ENCODE measurements at places on chromosomes 5 and 9.

- DNase-seq: no peak
Measured at GRCh38 chr9:15272377-15272928, 34.6 kb downstream of the TTC39B start.

GRCh38 chr5:181181650-181182565, 23.1 kb downstream of the TRIM7 start:
- peak; percentile 70 for DNase-seq

- DNase-seq: peak; percentile 33
Measured at GRCh38 chr9:88722753-88723152, 187.8 kb downstream of the NXNL2 start.

DNA sequence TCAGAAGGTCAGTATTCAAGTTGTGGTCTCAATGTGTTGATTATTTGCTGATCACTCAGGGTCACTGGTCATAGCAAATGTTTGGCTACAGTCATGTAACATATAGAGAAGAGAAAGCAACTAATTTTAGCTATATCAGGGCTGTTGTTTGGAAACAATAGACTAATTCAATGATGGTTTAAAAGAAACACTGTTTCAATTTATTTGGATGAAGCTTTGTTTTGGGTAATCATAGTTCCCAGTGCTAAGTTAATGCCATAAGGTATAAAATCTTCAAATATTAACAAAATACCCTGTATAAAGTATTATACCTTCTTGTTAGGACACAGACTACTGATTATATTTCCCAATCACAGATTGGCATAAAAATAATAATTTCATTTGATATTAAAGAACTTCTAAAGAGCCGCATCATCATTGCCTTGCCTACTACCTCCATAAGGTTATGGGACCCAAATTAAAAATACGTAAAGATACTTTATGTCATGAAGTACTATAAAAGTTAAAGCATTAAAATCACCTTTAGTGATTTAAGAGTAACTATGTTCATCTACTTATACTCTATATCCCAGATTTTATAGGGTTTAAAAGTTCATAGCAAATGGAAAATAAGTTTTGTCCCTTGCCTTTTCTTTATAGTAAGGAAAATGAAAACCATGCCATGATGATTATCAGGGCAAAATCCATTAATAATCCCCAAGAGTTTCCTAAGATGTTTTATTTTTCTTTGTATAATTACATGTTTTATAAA, 6.0 kb downstream of the NR3C1 start:
- DNase-seq: peak; percentile 45

GRCh38 chr5:127409246-127409917, 108.1 kb upstream of the PRRC1 start:
- DNase-seq: peak; percentile 38

- peak; percentile 41 for DNase-seq
Measured at GRCh38 chr5:65073250-65073661, 304.5 kb downstream of the CWC27 start.

- no peak for DNase-seq
Measured at GRCh38 chr5:3288325-3288724, 307.3 kb upstream of the IRX1 start.

DNA sequence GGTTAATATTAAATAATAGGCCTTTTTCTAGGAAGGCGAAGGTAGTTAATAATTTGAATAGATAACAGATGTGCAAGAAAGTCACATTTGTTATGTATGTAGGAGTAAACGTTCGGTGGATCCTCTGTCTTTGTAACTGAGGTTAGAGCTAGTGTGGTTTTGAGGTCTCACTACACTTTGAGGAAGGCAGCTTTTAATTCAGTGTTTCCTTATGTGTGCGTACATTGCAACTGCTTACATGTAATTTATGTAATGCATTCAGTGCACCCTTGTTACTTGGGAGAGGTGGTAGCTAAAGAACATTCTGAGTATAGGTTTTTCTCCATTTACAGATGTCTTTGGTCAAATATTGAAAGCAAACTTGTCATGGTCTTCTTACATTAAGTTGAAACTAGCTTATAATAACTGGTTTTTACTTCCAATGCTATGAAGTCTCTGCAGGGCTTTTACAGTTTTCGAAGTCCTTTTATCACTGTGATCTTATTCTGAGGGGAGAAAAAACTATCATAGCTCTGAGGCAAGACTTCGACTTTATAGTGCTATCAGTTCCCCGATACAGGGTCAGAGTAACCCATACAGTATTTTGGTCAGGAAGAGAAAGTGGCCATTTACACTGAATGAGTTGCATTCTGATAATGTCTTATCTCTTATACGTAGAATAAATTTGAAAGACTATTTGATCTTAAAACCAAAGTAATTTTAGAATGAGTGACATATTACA, 45.7 kb downstream of the TGFBR1 start:
- no peak for DNase-seq

GRCh38 chr5:36728697-36729543, 122.5 kb downstream of the SLC1A3 start:
- DNase-seq: peak; percentile 73

DNA sequence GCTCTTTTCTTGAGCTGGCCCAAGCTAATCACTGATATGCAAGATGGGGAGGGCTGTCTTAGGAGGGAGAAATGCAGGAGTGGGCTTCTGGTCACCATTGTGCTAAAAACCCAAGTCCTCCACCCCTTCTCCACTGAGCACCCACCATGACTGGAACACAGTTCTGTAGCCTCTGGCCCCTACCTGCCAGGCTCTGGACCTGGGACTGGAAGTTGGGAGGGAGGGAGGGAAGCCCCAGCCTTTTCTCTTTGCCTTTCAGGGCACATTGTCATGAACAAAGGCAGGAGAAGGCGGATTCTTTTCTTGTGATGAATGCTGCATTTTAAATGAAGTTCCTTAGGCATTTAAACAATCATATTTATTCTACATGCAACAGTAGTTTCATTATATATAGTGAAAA, 559.1 kb upstream of the TRPC7 start:
- DNase-seq: no peak

- no peak for DNase-seq
Measured at GRCh38 chr9:112848316-112849151, 42.1 kb downstream of the SLC46A2 start.

GRCh38 chr5:124806373-124807077, 60.1 kb upstream of the ZNF608 start:
- DNase-seq: peak; percentile 92

- peak; percentile 17 for DNase-seq
Measured at GRCh38 chr9:100394816-100395215, 32.1 kb upstream of the MSANTD3 start.

DNA sequence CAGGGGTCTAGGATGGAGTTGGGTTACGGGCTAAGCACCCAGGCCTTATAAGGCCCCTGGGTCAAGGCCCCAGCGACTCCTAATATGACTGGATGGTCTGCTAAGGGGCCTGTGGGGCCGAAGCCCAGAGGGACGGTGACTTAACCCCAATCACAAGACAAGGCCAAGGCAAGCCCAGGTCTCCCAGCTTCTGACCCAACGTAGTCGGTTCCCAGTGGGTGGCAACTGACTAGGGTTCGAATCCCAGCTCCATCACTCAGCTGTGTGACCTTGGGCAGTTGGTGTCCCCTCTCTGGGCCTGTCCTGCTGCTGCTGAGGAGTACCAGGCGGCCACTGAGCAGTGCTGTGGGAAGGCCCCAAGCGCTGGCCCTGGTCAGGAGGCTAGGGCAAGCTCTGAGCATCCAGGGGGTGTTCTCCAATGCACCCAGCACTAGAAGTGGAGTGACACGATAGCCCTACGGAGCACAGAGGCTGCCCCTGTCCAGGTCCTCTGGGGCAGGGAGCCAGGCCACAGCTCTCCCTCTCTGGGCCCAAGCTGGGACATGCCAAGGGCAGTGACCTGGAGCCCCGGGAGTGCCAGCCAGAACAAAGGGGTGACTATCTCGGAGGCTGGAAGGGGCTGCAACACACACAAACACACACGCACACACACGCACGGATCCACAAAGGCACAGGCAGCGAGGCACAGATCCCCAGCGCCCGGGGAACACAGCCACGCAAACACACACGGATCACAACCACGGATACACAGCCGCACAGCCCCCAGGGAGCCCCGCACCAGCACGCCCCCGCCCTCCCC, 512 bp downstream of the AK1 start:
- DNase-seq: no peak

DNA sequence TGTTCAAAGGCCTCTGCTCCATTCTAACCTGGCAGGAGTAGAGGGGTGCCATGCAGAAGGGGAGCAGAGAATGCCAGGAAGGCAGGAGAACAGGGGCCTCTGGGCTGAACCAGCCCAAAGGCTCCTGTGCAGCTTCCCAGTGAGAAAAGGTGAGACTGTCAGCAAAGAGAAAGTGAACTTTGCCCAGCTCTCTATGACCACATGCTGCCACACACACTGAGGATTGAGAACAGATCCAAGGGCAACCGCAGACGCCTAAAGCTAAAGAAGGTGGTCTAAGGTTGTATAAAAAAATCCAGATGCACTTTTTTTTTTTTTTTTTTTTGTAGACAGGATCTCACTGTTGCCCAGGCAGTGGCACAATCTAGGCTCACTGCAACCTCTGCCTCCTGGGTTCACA, 51.4 kb downstream of the ALDH7A1 start:
- DNase-seq: no peak

DNA sequence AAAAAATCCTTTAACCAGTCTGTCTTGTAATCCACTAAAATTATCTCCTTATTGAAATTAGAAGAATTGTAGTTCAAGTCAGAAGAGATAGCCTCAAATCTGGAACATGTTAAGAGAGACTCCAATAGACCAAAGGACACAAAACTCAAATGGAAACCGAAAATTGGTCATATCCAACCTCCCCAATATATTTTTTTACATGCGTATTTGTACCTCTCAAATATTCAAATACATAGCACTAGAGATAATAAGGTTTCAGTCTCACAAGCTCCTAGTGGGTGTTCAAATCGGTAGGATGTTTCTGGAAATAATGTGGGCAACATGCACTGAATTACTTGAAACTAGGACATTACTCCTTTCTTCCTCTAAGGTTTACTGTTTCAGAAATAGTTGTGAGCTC, 33.5 kb downstream of the EPB41L4A start:
- DNase-seq: no peak

DNA sequence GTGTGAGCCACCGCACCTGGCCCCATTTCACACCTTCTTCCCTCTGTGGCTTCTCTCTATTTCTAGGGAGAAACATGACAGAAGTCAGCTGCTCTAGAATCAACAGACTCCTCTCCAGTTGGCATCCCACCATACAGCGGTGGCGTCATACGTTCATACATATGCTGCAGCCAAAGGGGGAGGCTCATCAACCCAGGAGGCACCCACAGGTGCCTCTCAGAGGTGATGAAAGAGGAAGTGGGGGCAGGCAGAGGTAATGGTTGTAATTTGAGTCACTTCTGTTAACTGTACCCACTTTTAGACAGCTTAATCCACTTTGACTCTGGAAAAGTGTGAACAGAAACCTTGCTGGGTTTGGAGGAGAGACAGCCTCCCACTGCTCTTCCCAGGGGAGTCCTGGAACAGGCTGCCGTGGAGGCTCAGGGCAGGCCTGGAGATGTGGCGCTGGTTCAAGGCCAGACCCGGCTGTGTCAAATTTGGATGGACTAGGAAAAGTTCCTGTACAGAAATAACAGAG, 47.3 kb upstream of the SUB1 start:
- no peak for DNase-seq

- DNase-seq: no peak
Measured at GRCh38 chr9:98657897-98658296, 50.8 kb downstream of the GABBR2 start.

GRCh38 chr9:93265972-93266371, 82.0 kb downstream of the WNK2 start:
- no peak for DNase-seq

DNA sequence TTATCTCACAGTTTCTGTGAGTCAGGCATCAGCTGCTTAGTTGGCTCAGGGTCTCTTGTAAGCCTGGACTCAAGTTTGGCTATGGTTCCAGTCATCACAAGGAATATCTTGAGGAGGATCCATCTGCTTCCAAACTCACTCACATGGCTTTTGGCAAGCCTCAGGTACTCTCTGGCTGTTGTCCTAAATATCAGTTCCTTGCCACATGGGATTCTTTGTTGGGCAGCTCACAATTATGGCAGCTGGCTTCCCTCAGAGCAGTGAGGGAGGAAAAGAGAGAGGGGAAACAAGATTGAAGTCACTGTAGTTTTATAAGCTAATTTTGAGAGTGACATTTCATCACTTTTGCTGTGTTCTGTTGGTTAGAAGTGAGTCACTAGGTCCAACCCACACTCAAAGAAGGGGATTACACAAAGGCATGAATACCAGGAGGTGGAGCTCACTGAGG, 144.5 kb downstream of the GCNT1 start:
- no peak for DNase-seq

Data from astrocyte of the spinal cord (primary cell).